ENCODE measurements at places on chromosomes 11 and 22.

GRCh38 chr11:3225826-3226750 is 6.1 kb downstream of the MRGPRE start:
- DNase-seq = no peak

GRCh38 chr11:9568854-9569587 is 4.4 kb upstream of the WEE1 start:
- DNase-seq = peak; percentile 94

GRCh38 chr22:24553597-24554312 is 1.2 kb downstream of the GUCD1 start:
- DNase-seq = peak; percentile 36

GRCh38 chr11:92717240-92717639 is 252.2 kb upstream of the MTNR1B start:
- DNase-seq = no peak

GRCh38 chr22:26565181-26565580 is 24.8 kb downstream of the TPST2 start:
- DNase-seq = no peak

DNA sequence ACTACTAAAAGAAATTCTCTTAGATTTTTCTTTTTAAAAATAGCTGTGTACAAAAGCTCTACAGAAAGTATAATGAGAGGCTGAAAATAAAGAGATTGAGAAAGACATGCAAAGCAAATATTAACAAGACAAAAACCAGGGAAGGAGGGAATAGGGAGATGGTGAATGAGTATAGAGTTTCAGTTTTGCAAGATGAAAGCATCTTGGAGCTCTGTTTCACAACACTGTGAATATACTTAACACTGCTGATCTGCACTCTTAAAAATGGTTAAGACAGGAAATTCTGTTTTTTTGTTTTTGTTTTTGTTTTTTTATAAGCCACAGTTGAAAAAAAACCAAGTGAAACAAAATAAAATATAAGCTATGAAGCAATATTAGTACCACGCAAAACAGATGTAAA is 5.5 kb downstream of the TMEM218 start:
- no peak for DNase-seq

GRCh38 chr22:38314933-38315822 is 2.1 kb downstream of the CSNK1E start:
- DNase-seq = no peak

GRCh38 chr11:115183830-115184229 is 320.4 kb downstream of the CADM1 start:
- no peak for DNase-seq

GRCh38 chr11:123132881-123133280 is 62.2 kb downstream of the CLMP start:
- no peak for DNase-seq

DNA sequence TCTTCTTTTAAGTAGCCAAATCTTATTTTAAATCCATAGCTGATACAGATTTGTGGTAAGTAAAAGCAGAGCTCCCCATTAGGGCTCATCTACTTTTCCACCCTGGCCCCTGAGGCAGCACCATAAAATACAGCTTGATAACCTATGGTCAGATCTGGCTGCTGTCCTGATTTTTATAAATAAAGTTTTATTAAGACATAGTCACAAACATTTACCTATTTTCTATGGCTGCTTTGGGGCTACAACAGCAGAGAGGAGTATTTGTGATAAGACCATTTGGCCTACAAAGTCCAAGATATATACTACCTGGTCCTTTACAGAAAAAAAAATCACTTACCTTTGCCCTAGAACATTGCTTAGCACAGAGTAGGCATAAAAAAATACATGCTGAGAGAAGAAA is 200.0 kb upstream of the SEZ6L start:
- DNase-seq = no peak

- DNase-seq = no peak
Measured at GRCh38 chr11:44527476-44527875, 38.0 kb upstream of the CD82 start.

- DNase-seq = no peak
Measured at GRCh38 chr11:61484541-61484940, 24.0 kb upstream of the LRRC10B start.

DNA sequence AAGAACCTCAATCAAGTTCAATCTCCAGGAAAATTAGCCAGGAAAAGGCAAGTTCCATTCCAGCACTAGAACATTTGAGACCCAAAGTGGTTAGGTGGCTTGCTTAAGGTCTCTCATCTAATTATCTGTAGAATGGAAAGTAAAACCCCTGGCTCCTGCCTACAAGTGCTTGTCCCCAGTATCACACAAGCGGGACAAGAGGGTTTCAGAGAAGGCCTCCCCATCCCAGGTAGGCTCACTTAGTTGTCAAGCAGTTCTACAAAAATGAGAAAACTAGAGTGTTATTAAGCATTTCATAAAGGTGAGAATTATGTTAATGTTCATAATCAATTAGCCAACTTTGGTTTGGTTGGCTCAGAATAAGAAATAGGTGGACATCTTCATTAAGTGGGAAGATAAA is 5.5 kb downstream of the POU2AF1 start:
- no peak for DNase-seq

GRCh38 chr11:125123947-125124617 is 12.7 kb upstream of the TMEM218 start:
- peak; percentile 41 for DNase-seq

DNA sequence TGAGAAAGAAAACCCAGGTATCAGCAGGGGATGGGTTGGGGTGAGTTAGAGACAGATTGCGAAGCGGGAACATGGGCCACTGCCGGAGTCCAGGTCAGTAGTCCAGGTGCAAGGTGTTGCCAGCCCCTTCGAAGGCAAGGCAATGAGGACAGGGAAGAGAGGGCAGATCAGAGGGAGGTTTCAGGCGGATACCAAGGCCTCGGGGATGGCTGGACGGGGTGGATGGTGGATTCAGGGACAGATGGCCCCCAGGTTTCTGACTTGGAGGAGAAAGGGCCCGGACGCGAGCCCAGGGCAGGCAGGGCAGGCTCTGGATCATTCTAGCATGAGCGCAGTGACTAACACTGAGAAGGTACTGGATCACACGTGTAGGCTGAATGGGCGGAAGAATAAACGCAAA is 25.4 kb upstream of the IGSF9B start:
- no peak for DNase-seq

- no peak for DNase-seq
Measured at GRCh38 chr11:22554221-22554620, 71.4 kb downstream of the FANCF start.

DNA sequence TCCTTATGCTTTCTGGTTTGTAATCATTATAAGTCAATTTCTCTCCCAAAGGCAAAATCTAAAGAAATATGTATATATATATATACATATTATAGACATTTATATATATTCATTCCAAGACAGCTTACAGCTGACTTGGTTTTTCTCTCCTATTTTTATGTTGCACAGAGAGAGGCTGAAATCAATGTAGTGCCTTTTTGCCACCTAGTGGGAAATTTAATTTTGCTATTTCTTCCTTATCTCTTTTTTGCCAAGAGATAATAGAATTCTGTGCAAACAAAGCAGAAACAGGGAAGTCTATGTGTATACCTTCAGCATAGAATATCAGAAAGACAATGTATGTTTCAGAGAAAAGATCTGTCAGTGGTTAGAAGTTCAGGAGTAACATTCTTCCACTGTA is 186.0 kb upstream of the ANO5 start:
- DNase-seq = no peak

- DNase-seq = peak; percentile 99
Measured at GRCh38 chr22:17628406-17629172, at the start of gene ATP6V1E1. TSS of gene ATP6V1E1 (minus strand) at chr22:17628749. CDS start at chr22:17628635, 114 bp downstream.

DNA sequence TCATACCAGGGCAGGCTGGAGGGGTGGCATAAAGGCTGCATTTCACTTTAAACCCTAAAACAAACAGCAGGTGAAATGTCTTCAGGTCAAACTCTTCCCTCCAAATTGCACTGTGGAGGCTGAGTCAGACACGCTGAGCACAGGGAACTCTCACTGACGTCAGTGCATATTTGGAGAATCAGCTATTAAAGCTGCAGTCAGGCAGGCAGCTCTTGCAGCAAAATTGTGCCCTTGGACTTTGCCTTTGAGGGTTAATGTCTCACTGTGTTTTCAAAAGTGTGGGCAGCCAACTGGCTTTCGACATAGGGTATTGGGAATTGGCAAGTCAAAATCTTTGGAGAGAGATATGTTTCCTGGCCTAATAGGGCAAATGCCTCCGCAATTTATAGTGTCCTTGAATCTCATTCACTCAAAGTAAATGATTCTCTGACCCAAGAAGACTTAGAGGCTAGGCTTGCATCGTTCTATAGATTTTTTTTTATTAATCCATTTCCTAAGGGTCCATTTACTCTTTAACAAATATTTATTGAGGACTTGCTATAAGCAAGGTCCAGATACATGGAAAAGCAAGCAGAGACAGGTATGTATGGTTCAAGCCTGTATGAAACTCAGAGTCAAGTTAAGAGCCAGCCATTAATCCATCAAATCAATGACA is 27.7 kb upstream of the SMCO4 start:
- peak; percentile 65 for DNase-seq

GRCh38 chr11:134742224-134742612 is 330.2 kb upstream of the B3GAT1 start:
- no peak for DNase-seq

GRCh38 chr11:119710417-119710816 is 18.6 kb downstream of the NECTIN1 start:
- DNase-seq = no peak

DNA sequence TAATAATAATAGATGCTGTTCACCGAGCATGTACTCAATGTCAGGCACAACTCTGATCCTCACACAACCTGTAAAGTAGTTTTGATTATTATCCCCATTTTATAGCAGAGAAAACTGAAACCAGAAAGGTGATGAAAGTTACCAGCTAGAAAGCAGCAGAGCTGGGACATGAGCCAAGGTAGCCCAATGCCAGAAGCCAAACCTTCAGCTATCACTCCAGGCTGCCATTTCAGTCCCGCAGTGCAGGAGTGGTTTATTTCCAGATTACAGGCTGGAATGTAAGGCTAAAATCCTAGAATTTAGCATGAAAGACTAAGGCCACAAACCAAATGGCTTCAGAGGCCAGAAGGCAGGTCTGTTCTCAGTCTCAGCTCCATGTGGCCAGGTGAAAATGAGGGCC is 108.8 kb downstream of the TENM4 start:
- DNase-seq = no peak

DNA sequence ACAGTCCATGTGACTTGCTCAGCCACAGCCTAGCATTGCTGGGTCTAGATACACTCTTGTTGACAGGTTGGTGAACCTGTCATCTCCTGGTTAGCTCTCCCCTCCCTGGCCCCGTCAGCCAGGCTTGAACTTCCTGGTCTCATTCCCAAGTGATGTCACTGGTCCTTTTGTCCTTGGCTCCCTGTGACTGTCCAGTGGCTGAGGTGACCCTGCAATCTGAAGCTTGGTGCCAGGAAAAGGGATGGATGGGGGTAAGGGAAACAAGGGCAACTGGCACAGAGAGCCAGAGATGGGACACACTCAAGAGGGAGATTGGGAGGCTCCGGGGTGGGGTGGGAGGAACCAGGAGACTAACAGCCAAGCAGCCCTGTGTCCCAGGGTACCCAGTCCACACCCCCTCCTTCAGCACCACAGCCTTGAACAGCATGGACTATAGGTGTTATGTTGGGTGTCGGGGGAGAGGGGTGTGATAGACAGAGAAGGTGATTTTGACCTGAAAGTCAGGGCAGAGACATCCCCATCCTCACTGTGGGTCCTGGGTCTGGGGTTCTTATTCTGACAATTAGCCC is 63.8 kb upstream of the THY1 start:
- DNase-seq = no peak

DNA sequence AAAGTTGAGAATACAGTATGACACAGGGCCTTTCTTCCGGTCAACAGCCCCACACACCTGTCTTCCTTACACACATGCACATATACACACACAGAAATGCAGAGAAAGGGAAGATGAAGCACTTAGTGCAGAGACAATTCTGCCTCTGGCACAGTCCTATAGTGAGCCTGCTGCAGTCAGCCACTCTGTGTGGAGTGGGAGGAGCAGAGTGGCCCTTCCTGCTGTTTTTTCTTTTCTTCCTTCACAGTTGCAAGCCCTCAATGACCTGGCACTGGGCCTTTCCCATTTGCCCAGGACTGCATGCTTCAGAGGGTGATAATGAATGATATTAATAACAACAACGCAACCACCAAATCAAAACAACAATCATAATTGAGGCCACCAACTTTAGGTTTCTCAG is 527.0 kb upstream of the B3GAT1 start:
- DNase-seq = no peak

DNA sequence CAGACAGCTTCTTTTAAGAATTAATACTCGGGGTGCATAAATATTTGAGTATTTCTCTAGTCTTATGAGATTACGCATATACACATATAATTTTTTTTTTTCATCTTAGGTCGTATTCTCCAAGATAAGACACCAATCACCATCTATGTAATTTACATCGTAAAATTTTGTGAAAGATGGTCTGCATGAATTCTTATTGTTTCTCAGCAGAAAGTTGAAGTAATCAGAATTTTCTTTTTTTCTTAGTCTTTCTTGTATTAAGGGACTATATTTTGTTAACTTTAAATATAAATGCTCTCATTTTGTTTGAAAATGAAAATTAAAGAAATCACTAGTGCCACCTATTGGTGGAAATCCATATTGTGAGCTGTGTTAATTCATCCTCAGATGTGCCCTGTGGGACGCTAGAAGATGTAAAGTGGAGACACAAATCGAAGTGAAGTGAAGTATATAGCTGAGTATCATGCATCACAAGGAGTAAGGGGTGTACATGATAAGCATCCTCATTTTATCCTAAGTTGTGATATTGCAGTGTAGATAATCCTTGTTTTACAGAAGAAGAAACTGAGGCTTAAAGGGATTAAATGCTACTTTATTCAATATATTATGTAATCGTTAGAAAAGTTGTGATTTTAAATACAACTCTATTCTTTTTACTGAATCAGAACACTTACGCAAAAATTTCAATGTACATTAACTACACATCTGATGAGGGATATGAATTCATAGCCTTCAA is 2084.3 kb downstream of the LRRC4C start:
- DNase-seq = no peak

- no peak for DNase-seq
Measured at GRCh38 chr11:61155741-61156140, 5.5 kb downstream of the VPS37C start.

DNA sequence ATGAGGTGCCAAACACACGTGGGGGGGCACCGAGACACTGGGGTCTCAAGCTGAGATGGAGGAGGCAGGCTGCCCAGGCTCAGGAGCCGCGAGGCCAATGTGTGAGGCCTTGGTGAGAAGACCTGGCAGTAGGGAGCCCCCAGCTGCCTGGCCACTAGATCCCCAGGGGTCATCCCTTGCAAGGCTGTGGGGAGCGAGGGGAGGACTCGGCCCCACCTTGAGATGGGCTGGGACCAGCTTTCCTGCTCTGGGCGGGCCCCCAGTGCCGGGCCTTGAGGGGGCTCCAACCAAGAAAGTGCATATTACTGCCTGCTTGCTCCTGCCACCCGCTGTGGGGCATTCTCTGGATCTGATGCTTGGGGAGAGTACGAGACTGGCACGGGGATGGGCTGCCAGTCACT is 107.0 kb downstream of the CTTN start:
- no peak for DNase-seq

- no peak for DNase-seq
Measured at GRCh38 chr22:21631025-21631424, 1.2 kb upstream of the YDJC start.

- no peak for DNase-seq
Measured at GRCh38 chr11:87967459-87967858, 207.8 kb downstream of the RAB38 start.

GRCh38 chr11:129828301-129828836 is 12.7 kb downstream of the TMEM45B start:
- DNase-seq = no peak

GRCh38 chr11:132177106-132177505 is 806.7 kb downstream of the NTM start:
- DNase-seq = no peak

- DNase-seq = no peak
Measured at GRCh38 chr22:32932176-32932575, 126.0 kb downstream of the SYN3 start.

- no peak for DNase-seq
Measured at GRCh38 chr11:130882138-130882551, 34.1 kb downstream of the SNX19 start.
